ENCODE measurements at places on chromosomes 2 and 18.

DNA sequence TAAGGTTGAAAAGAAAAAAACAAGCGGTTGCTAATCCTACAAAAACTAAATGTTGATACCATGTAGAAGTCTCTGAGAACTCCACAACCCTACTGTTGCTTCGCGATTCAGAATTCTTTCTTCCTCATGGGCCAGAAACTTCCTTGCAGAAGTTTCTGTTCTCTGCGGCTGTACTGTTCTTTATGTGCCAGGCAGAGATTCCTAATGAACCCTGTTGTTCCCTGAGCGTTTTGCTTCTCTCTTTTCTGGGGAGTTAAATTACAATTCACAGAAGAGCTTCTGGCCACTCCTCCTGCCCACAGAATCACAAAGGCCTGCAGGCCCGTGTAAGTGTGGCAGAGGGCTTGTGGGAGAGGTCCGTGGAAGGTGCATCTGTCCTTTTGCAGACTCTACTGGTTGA, 1.8 kb upstream of the THNSL2 start:
- DNase-seq: no peak

- DNase-seq: no peak
Measured at GRCh38 chr2:105674401-105674800, 70.3 kb upstream of the NCK2 start.

GRCh38 chr2:119694470-119694844, 15.5 kb downstream of the TMEM177 start:
- DNase-seq: no peak

GRCh38 chr2:237438080-237438940, 24.3 kb upstream of the COL6A3 start:
- DNase-seq: no peak

DNA sequence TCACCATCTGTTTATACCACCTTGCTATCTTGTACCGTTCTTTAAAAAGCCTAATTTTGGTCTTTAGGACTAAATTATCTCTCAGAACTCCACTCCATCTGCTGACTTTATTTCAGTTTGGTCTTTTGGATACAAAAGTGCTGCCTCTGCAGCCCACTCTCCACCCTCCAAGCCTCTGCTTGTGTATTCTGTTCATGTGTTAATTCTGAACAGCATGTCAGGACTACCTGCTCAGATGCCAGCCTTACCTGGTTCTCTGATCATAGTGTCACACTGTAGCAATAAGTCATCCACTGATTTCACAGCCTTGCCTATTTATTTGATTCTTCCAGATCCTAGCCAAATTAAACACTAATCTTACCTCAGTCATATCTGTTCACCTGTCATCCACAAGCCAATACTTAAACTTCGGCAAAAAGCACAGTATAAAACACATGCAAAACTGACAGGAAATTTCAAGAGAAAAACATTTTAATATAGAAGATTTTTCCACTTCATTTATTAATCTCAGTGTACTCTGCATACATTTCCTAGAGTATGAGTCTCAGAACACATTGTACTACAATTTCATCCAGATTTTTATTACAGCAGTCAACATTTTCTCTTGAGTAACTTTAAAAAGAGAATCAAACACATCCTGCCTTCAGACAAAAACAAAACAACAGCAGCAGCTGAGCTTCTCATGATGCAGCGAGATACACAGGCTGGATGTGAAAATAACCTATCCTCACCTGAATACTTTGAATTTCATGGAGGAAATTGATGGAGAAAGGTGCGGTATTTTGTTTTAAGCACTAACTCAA, 64.9 kb downstream of the PPP1R1C start:
- DNase-seq: no peak

GRCh38 chr18:10314066-10314465, 140.4 kb upstream of the APCDD1 start:
- DNase-seq: no peak

DNA sequence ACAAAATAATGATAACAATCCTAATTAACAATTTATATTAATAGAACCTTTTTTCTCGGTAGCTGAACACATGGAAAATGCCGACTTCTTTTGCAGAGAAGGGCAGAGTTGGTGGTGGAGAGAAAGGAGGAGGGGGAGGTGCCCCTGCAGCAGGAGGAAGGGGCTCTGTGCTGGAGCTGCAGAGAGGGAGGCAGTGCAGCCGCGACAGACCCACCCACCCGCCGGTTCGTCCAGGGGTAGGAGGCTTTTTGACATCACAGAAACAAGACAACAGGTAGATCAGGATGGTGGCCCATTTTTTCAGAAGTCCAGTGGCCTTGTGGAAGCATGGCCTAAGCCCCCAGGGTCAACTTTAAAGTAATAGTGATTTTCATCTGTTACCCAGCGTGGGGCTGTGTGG, 321.1 kb upstream of the SALL3 start:
- DNase-seq: no peak

GRCh38 chr2:42339191-42339912, 21.7 kb downstream of the COX7A2L start:
- peak; percentile 64 for DNase-seq

DNA sequence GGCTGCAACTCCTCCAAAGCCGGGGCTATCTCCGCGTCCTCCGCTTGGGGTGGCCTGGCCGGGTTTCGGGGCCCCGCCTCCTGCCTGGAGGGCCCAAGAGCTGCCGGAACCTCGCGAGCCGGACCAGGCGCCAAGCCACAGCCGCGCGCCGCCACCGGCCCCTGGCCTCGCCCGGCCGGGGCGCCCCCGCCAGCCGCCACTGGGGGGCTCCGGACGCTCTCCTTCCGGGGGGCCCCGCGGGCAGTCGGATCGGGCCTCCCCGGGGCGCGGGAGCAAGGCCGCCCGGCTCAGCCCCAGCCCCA, 17.4 kb upstream of the HAAO start:
- DNase-seq: peak; percentile 70

DNA sequence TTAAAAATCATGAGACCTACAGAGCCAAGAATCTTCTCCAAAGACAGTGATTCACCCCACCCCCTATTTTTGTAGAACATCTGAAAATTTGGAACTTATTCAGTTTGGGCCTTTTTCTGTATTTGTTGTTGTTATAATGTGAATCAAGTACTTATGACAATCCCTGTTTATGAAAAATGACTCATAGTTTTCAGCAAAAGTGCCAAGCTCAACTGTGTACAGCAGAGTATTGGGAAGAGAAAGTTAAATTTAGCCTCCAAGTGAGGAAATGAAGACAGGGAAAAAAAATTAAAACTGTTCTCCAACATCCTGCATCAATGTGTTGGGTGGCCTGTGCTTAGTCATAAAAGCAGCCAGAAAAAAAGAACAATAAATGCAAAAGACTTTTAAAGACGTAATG, 46.2 kb downstream of the LRATD1 start:
- DNase-seq: no peak

DNA sequence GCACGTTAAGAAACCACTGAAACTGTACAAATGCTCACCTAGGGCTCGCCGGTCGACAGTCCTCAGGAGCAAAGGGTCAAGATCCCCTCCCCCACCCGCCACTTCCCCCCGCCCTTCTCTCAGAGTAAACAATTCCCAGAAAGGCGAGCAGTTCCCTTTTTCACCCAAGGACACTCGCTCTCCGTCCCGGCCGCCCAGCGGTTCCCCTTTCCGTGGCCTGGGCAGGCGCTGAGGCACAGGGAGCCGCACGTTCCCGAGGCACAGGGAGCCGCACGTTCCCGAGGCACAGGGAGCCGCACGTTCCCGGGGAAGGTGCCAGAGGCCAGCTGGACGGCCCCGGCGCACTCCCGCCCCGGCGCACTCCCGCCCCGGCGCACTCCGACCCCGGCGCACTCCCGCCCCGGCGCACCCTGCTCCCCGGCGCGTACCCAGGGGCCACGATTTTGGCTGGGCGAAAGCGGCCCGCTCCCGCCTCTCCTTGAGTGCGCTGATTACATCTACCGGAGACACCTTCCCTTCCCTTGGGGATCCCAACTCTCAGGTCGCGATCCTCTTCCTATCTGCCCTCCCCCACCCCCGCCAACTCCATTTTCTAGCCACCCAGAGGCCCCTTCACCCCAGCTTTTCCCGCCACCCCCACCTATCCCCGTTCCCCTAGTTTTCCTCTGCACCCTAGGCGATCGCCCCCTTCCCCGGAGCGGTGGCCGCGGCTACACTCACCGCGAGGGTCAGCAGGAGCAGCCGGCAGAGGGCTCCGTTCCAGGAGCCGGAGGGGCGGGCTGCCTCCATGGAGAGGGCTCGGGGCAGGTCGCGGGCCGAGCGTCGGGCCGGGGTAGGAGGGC, 817 bp downstream of the DSC2 start:
- peak; percentile 51 for DNase-seq

DNA sequence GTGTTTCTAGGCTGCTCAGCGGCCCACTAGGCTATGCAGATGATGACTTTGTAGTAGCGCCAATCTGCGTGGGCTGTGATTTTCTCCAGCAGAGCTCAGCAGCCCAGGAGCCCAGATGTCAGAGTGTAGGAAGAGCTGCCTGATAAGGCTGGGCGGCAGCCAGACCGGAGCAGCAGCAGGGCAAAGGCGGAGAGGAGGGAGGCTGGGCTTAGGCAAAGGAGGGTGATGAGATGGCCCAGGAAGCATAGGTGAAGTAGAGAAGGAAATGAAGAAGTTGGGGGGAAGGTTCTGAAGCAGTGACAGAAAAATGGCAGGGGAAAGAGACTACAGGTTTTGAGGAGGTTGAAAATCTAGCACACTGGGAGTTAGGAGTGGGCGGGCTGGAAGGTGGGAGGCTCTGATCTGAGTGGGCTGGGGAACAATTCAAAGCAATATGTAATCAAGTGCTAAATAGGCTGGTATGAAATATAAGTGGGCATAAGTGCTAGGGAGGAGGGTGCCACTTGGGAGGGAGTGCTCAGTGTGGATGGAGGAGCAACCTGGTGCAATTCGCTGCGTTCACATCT, 50.6 kb upstream of the STPG4 start:
- no peak for DNase-seq

DNA sequence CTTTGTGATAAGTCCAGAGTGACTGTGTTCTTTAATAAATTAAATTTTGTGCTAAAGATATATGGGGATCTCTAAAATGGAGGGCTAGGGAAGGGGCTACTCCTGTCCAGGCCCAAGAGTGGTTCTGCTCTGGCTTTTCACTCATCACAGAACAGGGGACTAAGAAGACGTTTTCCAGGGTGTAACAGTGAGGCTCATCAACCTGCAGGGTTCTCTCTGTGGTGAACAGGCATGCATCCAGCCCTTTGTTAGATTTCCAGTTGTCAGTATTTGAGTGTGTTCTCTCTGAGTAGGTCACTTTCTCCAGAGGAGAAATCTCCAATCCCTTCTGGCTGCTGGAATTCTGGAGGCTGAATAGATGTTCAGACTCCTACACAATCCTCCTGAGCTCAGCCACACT, 408.9 kb downstream of the PLCL1 start:
- no peak for DNase-seq

DNA sequence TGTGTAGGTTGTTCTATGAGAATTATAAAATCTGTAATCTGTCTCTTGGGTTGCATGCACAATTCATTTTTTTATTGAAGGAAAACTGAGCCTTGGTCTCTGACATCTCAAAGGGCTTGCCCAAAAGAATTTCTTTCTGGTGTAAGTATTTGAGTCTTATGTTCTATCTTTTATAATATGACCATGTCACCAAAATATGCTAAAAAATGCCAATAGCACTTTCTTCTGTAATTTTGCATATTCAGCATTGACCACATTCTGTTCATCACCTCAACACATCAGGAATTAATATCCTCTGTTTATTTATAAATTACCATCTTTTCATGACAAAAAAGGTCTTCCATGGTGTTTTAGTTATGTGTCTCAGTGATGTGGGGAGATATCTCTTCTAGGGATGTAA, 268.7 kb upstream of the TCF4 start:
- no peak for DNase-seq

GRCh38 chr18:35061336-35061735, 20.1 kb downstream of the MAPRE2 start:
- no peak for DNase-seq

DNA sequence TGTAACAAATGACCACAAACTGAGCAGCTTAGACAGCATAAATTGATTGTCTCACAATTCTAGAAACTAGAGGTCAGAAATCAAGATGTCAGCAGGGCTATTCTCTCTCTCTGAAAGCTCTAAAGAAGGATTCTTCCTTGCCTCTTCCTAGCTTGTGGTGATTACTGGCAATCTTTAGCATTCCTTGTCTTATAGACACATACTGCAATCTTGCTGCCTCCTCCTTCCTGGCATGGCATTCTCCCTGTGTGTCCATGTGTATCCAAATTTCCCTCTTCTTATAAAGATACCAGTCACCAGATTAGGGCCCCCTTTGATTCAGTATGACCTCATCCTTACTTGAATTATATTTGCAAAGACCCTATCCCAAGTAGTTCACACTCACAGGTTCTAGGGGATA, 2.3 kb downstream of the ASB3 start:
- no peak for DNase-seq

- no peak for DNase-seq
Measured at GRCh38 chr2:190250421-190250820, 69.2 kb downstream of the HIBCH start.

DNA sequence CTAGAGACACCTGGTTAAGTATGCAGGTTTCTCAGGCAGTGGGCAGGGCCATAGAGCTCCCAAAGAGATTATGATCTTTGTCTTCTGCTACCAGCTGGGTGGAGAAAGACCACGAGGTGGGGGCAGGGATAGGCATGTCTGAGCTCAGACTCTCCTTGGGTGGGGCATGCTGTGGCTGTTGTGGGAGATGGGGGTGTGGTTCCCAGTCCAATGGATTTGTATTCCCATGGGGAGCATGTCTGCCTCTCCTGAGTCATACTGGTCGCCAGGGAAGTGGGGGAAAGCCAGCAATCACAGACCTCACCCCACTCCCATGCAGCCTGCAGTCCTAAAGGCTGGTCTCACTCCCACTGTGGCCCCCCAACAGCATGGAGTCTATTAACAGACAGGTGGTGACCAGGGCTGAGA, 31.4 kb upstream of the RHOB start:
- no peak for DNase-seq

DNA sequence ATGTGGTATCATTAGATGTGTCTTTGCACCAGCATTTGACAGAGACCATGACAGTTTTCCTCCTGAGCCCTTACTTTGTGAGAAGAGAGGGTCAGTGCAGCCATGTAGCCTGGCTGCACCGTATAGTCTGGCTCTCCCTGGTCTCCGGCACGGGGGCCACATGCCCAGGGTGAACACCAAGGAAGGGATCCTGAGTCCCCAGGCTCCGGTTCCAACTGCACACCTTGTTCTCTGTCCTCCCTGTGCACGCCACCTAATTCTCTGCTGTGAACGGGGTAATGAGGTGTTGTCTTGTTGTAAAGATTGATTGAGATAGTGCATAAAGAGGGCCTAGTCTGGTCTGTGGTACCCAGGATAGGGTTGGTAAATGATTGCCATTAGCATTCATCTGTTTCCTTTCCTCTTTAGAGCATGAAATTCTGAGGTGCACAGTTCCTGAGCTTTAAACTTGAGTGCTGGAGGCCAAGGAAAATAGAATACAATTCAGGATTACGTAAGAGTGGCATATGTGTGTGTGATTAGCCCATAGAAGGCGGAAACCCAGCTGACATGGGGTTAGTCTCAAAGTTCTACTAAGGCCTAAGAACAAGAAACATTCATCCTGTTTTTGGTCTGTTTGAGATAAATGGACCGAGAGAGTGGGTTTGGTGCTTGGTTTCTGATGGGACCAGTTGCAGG, 55.5 kb downstream of the NCK2 start:
- peak; percentile 74 for DNase-seq

GRCh38 chr18:67776929-67777328, 260.4 kb upstream of the DSEL start:
- no peak for DNase-seq
